Adrenal gland (tissue), 19 donors: ENCODE measurements at places on chromosomes 16 and 17. TPM values are rescaled to one million over a fixed set of nuclear protein-coding genes. Genes with fewer than 3 reads are reported as not detected.

DNA sequence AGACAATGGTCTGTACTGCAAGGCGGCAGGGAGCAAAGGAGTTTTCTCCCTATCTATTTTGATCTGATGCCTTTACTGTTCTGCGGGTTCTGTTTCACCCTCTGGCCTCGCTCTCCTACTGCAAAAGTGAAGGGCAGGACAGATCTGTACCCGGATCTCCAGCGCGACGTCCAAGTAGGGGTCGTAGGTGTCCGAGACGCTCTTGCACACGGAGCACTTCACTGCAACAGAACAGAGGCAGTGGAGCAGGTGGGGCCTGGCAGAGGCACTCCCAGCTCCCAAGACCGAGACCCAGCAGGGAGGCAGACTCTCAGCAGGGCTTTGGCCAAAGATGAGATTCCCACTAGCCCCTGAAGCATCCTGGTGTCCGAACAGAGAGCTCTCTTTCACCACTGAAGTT lies 19.8 kb downstream of the USP36 start:
- H3K27ac ChIP-seq: no peak overlapping the region
- no peaks in the 10 kb centered on the region for H3K36me3 ChIP-seq
- H3K4me1 ChIP-seq: no peaks in the 10 kb centered on the region
- H3K4me3 ChIP-seq: no peak overlapping the region
- no peak for DNase-seq

DNA sequence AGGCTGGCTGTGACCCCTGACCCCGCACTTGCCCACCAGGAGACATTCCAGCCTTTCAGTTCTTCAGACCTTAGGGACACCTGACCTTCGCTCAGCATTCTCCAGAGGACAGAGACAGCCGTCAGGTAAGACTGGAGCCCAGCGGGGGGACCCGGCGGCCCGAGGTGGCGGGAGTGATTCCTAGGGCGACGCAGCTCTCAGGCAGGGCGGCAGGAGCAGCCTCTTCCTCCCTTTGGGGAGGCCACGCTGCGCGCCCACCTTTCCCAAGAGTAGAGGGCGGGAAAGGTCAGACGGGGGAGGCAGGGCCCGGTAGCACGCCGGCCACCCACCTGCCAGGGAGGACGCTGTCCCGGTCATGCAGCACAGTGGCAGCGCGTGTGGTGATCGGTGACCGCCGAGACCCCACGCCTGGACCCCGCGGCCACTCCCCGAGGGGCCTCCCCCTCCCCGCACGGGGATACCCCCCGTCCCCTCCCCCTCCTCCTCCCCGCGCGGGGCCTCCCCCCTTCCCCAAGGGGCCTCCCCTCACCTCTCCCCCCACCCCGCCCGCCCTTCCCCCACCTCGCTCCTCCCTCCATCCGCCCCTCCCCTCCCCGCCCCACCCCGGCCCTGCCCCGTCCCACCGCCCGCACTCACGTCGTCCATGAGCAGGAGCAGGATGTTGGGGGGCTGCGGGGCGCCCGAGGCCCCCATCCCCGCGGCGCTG lies 472 bp downstream of the GALNS start:
- no peaks in the 10 kb centered on the region for H3K27me3 ChIP-seq
- H3K4me1 ChIP-seq: peaks cover 15% of the 10 kb centered on the region
- no peak overlapping the region for H3K4me3 ChIP-seq
- DNase-seq: peak; percentile 17

GRCh38 chr16:72895951-72896350 lies 152.0 kb downstream of the ZFHX3 start:
- no peak for DNase-seq
- H3K4me3 ChIP-seq: no peak overlapping the region
- no peaks in the 10 kb centered on the region for H3K36me3 ChIP-seq
- H3K4me1 ChIP-seq: peaks cover 4% of the 10 kb centered on the region

DNA sequence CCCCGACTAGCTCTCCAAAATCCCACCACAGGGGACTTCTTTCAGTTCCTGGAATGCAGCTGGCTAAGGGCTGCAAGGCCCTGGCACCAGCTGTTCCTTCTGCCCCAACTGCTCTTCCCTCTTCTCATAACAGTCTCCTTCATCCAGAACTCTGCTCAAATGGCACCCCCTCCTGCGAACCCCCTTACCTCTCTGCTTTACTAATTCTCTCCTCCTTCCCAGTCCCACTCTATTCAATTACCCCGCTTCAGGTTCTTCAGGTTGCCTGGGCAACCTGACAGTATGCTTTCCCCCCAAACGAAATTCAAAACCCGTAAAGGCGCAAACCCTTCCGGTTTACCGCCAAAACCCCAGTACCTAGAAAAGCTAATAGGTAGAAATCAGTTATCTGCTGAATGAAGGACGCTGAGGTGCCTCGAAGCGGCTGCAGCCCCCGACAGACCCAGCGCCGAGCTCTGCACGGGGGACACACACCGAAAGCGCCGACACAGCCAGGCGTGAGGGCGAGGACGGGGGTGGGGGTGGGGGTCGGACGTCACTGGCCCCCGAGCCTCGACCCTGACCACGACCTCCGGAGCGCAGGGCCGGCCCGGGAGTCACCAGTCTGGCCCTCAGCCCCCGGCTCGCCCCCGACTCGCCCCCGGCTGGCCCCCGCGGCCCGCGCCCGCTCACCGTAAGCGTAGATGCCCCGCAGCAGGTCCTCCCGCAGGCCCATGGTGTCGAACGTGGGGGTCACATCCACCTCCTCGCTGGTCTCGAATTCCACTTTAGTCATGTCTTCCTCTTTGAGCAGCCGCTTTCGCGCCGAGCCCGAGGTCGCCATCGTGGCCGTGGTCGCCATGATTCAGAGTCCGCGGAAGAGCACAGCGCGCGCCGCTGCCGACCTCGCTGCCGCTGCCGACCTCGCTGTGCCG lies 550 bp downstream of the EIF4A3 start:
- H3K4me3 ChIP-seq: peak overlapping the region; percentile 83
- peaks cover 27% of the 10 kb centered on the region for H3K36me3 ChIP-seq
- peak overlapping the region; percentile 95 for H3K27ac ChIP-seq
- no peak for DNase-seq

GRCh38 chr16:31260136-31260931 lies 559 bp downstream of the ITGAM start:
- H3K27me3 ChIP-seq: no peaks in the 10 kb centered on the region
- no peak for DNase-seq

The GLTPD2 gene
- total RNA-seq: not detected

- no peaks in the 10 kb centered on the region for H3K4me1 ChIP-seq
- no peaks in the 10 kb centered on the region for H3K36me3 ChIP-seq
- H3K27me3 ChIP-seq: no peaks in the 10 kb centered on the region
- H3K4me3 ChIP-seq: no peak overlapping the region
- DNase-seq: no peak
These were observed 160.7 kb downstream of the RGS9 start for GRCh38 chr17:65297916-65298315.

- H3K4me3 ChIP-seq: no peak overlapping the region
- H3K27ac ChIP-seq: no peak overlapping the region
- H3K4me1 ChIP-seq: no peaks in the 10 kb centered on the region
- no peaks in the 10 kb centered on the region for H3K27me3 ChIP-seq
- DNase-seq: no peak
These were observed 28.4 kb upstream of the WFIKKN2 start for GRCh38 chr17:50807009-50807408.

- no peaks in the 10 kb centered on the region for H3K27me3 ChIP-seq
- H3K27ac ChIP-seq: no peak overlapping the region
- H3K4me3 ChIP-seq: no peak overlapping the region
These were observed 18.6 kb downstream of the CREBBP start for GRCh38 chr16:3861808-3862451.

DNA sequence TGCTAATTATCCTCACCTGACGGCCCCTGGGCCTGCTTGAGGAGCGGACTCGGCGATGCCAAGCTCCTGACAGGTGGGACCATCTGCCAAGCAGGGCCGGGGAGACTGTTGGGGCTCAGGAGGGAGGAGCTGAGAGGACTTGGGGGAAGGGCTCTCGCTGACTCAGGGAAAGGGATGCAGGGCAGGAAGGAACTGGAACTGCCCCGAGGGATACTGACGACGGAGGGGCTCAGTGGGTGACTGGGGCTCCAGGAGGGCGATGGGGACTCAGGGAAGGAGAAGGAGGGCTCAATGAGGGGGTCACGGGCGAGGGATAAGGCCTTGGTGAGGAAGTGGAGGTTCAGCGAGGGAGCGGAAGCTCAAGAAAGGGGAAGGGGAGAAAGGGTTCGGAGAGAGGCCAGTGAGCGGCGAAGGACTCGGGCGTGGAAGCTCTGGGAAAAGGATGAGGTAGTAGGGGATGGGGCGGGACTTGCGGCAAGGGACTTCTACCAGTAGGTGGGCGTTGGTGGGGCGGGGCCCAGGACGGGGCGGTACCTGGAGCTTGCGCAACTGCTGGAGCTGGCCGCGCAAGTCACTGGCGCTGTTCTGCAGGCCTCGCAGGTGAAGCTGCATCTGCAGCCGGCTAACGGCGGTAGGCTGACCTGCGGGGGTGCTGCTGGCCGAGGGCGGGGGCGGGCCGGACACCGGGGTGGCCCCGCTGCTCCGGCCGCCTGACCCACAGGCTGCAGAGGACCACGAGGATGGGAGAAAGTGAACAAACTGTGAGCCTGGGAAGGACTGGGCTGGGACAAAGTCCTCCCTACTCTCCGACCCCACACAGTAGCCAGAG lies 46.5 kb downstream of the SRCIN1 start:
- H3K36me3 ChIP-seq: no peaks in the 10 kb centered on the region
- DNase-seq: peak; percentile 78
- H3K27me3 ChIP-seq: peaks cover 43% of the 10 kb centered on the region
- H3K27ac ChIP-seq: no peak overlapping the region
- H3K4me3 ChIP-seq: no peak overlapping the region

DNA sequence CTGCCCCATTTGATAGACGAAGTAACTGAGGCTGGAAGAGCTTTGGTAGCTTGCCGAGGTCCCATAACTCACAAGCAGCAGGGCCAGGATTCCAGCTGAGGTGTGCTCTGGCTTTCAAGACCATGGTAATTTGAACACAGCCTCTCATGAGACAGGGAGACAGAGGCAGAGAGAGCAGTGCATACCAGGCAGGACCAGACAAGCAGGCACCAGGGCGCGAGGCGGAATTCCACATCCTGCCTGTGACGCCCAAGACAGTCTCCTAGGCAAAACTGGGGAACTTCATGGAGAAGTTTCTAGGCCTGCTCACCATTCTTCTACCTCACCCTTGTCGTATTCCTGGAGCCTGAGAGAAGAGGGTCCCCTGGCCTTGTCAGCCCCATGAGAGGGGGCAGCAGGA lies 19.2 kb downstream of the SDK2 start:
- DNase-seq: no peak
- no peaks in the 10 kb centered on the region for H3K36me3 ChIP-seq
- no peak overlapping the region for H3K27ac ChIP-seq
- H3K27me3 ChIP-seq: no peaks in the 10 kb centered on the region
- no peaks in the 10 kb centered on the region for H3K4me1 ChIP-seq
- H3K4me3 ChIP-seq: no peak overlapping the region

DNA sequence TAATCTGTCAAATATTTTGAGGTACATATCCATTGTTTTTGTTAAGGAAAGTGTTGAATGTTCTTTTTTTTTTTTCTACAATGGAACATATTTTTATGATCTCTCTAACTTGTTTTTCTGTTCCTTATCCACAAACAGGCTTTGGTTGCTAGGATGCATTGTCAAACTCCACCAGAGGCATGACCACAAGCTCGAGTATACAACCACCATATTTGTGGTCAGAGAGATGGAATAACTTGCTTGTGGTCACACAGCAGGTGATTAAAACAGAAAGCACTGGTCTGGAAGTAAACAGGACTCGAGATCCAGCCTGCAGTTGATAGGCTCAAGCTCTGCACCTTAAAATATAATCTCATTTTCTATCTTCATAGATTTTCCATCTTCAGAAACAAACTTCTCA lies 105.8 kb upstream of the ADAMTS18 start:
- H3K4me3 ChIP-seq: no peak overlapping the region
- no peaks in the 10 kb centered on the region for H3K27me3 ChIP-seq
- no peaks in the 10 kb centered on the region for H3K4me1 ChIP-seq

GRCh38 chr16:48075398-48075797 lies 80.4 kb downstream of the ABCC12 start:
- H3K4me3 ChIP-seq: no peak overlapping the region
- no peaks in the 10 kb centered on the region for H3K27me3 ChIP-seq
- H3K4me1 ChIP-seq: no peaks in the 10 kb centered on the region
- H3K36me3 ChIP-seq: no peaks in the 10 kb centered on the region
- no peak overlapping the region for H3K27ac ChIP-seq
- no peak for DNase-seq

DNA sequence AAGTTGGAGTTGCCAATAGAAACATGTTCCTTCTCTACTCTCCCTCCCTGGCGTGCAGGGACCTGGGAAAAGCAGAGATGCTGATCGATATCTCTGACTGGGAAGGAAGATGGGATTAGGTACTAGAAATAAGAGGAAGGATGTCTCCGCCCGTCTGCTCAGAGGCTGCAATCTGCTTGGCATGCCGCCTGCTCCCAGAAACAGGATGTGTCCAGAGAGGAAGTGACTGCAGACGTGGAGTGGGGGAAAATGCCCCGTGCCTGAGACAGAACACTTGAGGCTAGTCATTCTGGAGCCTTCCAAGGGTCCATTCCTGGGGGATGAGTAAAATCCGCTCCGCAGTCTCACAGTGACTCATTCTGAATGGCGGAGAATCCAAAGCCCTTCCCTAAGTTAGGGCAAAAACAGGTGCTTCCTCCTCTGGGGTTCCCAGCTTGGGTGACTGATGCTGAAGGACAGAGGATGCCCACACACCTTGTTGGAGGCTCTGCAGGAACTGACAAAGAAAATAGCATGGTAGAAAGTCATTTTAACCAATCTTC lies 45.0 kb upstream of the SMURF2 start:
- no peak overlapping the region for H3K4me3 ChIP-seq
- no peaks in the 10 kb centered on the region for H3K36me3 ChIP-seq
- peak; percentile 94 for DNase-seq

The HSPB9 gene
- 0.27 TPM for total RNA-seq

GRCh38 chr16:66483689-66484452 lies 56.8 kb downstream of the BEAN1 start:
- no peak overlapping the region for H3K4me3 ChIP-seq
- no peaks in the 10 kb centered on the region for H3K36me3 ChIP-seq
- peak; percentile 74 for DNase-seq
- H3K27me3 ChIP-seq: no peaks in the 10 kb centered on the region
- H3K4me1 ChIP-seq: no peaks in the 10 kb centered on the region

- H3K4me3 ChIP-seq: no peak overlapping the region
- no peak overlapping the region for H3K27ac ChIP-seq
- no peaks in the 10 kb centered on the region for H3K36me3 ChIP-seq
- DNase-seq: no peak
- peaks cover 33% of the 10 kb centered on the region for H3K4me1 ChIP-seq
- no peaks in the 10 kb centered on the region for H3K27me3 ChIP-seq
These were observed 89.4 kb downstream of the YPEL2 start for GRCh38 chr17:59420901-59421300.

The MSLN gene
- total RNA-seq: not detected

DNA sequence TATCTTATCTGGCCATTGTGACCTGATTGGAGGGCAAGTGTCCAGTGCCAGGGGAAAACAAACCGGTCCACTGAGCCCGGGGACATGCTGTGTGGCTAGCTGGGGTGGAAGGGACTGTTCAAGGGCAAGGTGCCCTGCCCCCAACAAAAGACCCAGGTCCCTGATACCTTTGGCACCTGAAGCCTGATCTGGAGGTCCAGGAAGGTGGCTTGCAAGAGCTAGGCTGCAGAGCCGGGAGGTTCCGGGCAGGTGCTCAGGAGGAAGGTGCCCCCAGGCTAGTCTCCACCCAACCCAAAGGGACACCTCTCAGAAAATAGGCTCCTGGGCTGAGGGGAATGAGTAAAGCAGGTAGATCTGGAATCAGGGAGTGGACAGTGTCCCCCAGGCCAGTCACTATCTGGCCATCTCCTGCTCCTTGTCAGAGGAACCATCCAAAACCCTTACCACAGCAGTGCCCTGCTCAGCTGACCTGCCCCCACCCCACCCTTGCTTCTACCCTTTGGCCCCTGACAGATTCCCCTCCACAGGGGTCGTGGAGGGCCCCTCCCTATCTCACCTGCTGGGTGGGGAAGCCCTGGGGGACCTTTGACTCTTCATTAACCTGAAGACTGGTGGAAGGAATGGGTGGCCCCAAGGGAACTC lies 6.2 kb downstream of the NAT9 start:
- H3K4me3 ChIP-seq: no peak overlapping the region
- H3K27ac ChIP-seq: peak overlapping the region; percentile 87
- no peaks in the 10 kb centered on the region for H3K27me3 ChIP-seq
- H3K4me1 ChIP-seq: peaks cover 55% of the 10 kb centered on the region
- no peaks in the 10 kb centered on the region for H3K36me3 ChIP-seq
